ENCODE measurements at places on chromosomes 1 and 21.

- DNase-seq: no peak
Observed at GRCh38 chr1:85451236-85451830, 13.6 kb downstream of the DDAH1 start.

GRCh38 chr21:14766241-14766640, 220.1 kb upstream of the SAMSN1 start:
- no peak for DNase-seq

DNA sequence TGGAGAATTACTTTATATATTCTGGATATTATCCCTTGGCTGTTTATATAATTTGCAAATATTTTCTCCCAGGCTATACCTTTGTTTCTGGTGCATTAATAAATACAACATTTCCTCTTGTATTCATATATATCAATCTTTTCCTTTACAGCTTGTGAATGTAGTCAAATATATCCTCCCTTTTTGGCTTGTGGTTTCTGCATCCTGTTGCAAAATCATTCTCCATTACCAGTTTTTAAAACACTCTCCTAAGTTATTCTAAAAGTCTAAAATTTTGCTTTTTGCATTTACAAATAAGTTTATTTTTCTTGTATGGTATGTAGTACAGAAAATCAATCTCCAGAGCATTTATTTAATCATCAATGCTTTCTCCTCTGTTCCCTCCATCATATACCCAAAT, 909.4 kb downstream of the ADGRL2 start:
- no peak for DNase-seq

- DNase-seq: no peak
Observed at GRCh38 chr1:230634384-230634783, 7.9 kb upstream of the COG2 start.

- no peak for DNase-seq
Observed at GRCh38 chr1:180555411-180555810, 3.4 kb upstream of the OVAAL start.

- no peak for DNase-seq
Observed at GRCh38 chr1:65412256-65412983, 8.0 kb upstream of the LEPR start.

DNA sequence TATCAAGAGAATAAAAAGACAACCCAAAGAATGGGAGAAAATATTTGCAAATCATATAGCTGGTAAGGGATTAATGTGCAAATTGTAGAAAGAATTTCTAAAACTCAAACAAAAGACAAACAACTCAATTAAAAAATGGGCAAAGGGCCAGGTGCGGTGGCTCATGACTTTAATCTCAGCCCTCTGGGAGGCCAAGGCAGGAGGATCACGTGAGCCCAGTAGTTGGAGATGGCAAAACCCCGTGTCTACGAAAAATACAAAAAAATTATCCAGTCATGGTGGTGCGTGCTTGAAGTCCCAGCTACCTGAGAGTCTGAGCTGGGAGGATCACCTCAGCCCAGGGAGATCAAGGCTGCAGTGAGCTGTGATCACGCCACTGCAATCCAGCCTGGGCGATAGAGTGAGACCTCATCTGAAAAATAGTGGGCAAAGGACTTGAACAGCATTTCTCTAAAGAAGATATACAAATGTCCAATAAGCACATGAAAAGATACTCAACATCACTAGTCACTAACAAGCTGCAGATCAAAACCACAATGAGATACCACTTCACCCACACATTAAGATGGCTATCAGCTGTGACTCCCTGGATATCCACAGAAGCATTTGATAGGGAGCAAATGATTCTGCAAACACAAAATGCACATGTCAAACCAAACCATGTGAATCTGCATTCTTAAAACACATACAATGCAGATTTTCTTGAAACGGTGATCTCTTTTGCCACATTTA, 20.9 kb downstream of the SLC30A1 start:
- DNase-seq: no peak

GRCh38 chr21:14824126-14824525, 240.7 kb downstream of the NRIP1 start:
- no peak for DNase-seq

- DNase-seq: no peak
Observed at GRCh38 chr1:152960452-152961044, 9.9 kb upstream of the SPRR4 start.

GRCh38 chr1:205449254-205449749, 6.5 kb downstream of the BLACAT1 start:
- no peak for DNase-seq

GRCh38 chr1:174841747-174842146, 158.0 kb upstream of the CACYBP start:
- DNase-seq: no peak

GRCh38 chr1:240280560-240281322, 189.1 kb downstream of the FMN2 start:
- no peak for DNase-seq

- DNase-seq: peak; percentile 49
Observed at GRCh38 chr1:204479387-204480136, 15.0 kb downstream of the PIK3C2B start.

DNA sequence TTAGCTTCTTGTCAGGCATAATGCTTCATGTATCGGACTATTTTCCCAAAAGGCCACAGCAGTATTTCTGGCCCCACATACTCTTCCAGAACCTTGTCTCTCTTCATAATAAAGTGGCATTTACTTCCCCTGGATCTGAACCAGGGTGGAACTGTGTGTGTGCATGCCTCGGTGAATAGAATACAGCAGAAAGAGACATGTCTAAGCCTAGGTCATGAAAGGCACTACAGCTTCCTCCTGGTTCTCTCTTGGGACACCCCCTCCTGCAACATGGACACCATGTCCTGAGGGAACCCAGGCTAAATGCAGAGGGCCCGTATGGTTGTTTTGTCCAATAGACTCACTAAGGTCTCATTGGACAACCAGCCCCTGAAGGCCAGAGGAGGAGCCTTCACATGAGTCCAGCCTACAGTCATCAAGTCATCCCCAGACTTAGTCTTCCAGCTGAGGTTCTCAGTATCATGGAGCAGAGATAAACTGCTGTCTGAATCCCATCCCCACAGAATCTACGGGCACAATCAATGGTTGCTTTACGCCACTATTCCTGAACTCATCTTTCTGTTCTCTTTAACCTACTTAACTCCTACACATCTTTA, 35.0 kb downstream of the USP24 start:
- no peak for DNase-seq

DNA sequence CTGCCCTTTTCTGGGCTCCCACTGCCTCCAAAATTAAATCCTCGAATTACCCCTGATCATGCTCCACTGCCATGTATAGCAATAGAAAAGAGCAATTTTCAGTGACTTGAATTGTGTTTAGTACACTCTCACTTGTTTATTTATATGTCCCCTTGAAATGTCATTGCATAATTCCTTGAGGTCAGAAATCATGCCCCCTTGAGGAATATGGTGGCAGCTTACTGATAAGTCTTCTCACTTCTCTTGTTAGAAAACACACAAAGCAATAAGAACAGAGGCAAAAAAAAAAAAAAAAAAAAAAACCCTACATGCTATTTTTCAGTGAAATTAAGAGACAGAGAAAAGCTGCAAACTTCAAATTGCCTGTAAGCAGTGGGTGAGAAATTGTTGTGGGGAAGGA, 37.5 kb downstream of the GPR88 start:
- DNase-seq: no peak

DNA sequence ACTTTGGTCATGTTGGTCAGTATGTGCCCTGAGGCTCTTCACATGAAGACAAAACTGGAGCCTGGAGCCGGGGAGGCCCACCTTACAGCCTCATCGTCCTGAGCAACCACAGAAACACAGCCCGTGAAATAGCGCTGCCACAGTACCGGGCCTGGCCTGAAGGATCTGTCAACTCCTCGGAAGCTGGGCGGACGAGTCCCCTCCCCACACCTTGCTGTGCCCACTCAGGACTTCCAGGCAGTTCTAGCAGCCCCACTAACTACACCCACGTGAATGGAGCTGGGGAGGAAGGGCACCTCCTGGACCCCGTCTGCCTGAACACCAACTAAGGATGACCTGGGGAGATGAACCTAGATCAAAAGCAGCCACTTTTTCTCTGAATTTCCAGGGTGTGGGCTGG, 24.7 kb downstream of the SDE2 start:
- peak; percentile 54 for DNase-seq

GRCh38 chr1:3483801-3484444, 29.5 kb downstream of the ARHGEF16 start:
- DNase-seq: peak; percentile 78

DNA sequence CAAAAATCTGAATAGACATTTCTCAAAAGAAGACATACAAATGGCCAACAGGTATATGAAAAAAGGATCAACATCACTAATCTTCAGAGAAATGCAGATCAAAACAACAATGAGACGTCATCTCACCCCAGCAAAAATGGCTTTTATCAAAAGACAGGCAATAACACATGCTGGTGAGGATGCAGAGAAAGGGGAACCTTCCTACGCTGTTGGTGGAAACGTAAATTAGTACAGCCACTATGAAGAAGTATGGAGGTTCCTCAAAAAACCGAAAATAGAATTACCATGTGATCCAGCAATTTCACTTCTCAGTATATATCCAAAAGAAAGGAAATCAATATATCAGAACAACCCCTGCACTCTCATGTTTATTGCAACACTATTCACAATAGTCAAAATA, 65.1 kb upstream of the ATP1B1 start:
- DNase-seq: no peak

DNA sequence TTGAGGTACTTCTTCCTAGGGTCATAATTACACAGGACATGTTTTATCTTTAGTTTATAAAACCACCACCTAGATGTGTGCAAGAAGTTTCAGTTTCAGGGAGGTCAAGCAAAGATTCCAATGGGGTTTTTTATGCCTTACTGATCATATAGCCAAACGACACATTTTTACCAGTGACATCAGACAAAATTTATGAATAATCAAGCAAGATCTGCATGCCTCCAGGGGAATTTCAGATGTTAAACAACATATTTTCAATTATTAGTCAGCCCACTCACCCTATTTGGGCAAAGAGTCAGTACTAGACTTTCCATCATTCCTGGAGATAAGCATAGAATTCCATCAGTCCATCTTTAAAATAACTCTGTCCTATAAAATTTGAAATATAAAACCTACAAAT, 867.4 kb downstream of the KCNT2 start:
- no peak for DNase-seq

GRCh38 chr1:59532102-59532501, 235.2 kb downstream of the FGGY start:
- no peak for DNase-seq

GRCh38 chr1:193183019-193183627, 3.3 kb downstream of the B3GALT2 start:
- no peak for DNase-seq

DNA sequence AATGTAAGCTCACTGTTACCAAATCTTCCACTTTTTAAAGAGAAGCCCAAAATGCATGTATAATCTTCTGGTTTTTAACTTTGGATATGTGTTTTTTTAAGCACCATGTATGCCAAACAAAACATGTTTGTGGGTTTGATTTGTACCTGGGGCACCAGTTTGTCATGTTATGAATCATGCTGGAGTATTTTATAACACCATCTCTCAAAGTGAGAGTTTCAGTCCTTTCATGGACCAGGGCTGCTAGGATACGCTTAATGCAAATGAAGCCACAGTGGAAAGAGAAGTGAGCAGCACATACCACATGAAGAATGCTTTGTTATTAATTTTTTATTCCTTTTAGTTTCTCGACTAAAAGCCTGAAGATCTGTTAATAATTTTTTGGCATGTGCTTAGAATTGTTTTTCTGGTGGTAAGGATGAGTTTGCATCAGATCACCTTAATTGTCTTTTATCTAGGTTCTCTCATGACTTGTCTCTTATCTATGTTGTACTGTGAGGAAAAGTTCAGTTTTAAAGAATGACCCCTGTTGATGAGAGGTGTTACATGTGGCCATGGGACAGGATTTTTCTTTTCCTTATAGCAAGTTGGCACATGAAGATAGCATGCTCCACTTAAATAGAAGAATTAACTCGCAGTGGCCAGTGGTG, 2.0 kb upstream of the RABGAP1L start:
- no peak for DNase-seq

DNA sequence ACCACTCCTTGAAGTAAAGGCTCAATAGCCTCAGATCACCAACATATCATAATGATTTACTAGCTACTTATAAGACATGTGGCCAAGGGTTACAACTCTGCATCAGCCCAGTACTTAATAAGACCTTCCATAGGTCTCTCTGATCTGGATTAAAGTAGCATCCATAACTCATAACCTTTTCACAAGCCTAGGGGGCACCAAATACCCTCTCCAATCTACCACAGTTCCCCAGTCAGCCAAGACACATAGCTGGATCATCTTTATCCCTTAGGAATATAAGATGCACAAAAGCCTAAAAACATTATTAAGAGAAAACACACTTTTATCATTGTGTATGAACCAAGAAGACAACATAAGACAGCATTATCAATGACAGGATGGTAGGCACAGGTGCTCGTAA, 22.1 kb downstream of the SSX2IP start:
- no peak for DNase-seq

- no peak for DNase-seq
Observed at GRCh38 chr21:21412096-21412495, 413.9 kb downstream of the NCAM2 start.

- no peak for DNase-seq
Observed at GRCh38 chr1:204545881-204546280, 29.7 kb downstream of the MDM4 start.

- no peak for DNase-seq
Observed at GRCh38 chr1:42983253-42983652, 24.6 kb upstream of the SLC2A1 start.

- no peak for DNase-seq
Observed at GRCh38 chr21:16071092-16071491, 341.3 kb downstream of the USP25 start.

DNA sequence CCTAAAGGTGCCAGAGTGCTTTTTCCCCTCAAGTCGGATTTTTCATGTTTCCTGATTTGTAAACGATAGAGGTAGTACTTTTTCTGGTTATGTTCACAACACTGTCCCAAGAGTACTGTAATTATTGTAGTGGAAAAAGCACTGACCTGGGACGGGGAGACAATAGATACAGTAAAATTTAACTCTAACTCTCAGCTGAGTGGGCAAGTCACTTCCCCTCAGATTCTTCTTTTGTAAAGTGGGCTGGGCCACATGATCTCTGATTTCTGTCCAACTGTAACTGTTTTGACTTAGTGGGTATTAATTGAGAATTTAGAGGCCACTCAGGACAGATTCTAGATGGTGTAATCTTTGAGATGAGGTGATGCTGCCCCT, 19.1 kb downstream of the MARCKSL1 start:
- DNase-seq: no peak
